Activated T-cell treated with anti-CD3 and anti-CD28 coated beads, Interleukin-2, amount 50 U/mL, for 72 hours (primary cell): ENCODE measurements at places on chromosomes 1 and 21.

DNA sequence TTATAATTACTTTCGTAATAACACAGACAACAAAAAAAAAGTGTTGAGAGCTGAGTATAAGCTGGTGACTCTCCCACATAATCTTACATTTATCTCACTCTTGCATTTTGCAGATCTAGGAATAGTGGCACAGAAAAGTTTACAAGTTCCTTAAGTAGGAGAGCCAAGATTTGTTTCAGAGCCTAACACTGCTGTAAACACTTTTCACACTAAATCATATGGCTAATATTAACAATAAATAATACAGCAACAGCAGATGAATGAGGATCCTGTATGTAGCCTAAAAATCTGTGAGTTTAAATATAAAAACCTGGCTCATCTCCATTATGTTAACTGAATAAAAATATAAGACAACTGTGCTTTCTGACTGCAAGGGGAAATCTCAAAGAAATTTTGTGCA, 846.5 kb upstream of the ADAMTS5 start:
- H3K36me3 ChIP-seq, result no peaks in the 10 kb centered on the region
- no peak overlapping the region for H3K4me3 ChIP-seq
- no peaks in the 10 kb centered on the region for H3K4me1 ChIP-seq
- no peaks in the 10 kb centered on the region for H3K27me3 ChIP-seq
- no peak overlapping the region for H3K27ac ChIP-seq

- H3K36me3 ChIP-seq, result peaks cover 15% of the 10 kb centered on the region
- peaks cover under 1% of the 10 kb centered on the region for H3K27me3 ChIP-seq
- H3K4me1 ChIP-seq, result peaks cover 22% of the 10 kb centered on the region
- H3K27ac ChIP-seq, result peak overlapping the region; percentile 76
- H3K4me3 ChIP-seq, result peak overlapping the region; percentile 93
These were observed 832 bp downstream of the SSR2 start for GRCh38 chr1:156019946-156020292.

DNA sequence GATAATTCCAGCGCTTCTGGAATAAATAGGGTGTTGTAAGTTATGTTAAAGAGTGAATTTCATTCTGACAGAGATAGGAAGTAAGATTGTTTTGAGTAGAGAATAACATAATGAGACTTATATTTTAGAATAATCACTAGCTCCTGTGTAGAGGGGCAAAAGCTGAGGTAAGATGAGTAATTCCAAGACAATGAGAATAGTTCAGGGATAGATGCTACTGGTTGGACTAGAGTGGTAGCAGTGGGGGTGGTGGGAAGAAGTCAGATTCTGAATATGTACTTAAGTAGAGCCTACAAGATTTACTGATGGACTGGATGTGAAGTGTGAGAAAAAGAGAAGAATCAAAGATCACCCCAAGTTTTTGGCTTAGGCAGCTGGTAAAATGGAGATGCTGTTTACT, 23.3 kb upstream of the MOV10 start:
- DNase-seq, result no peak
- no peaks in the 10 kb centered on the region for H3K27me3 ChIP-seq
- H3K4me3 ChIP-seq, result no peak overlapping the region
- H3K36me3 ChIP-seq, result peaks cover 35% of the 10 kb centered on the region

DNA sequence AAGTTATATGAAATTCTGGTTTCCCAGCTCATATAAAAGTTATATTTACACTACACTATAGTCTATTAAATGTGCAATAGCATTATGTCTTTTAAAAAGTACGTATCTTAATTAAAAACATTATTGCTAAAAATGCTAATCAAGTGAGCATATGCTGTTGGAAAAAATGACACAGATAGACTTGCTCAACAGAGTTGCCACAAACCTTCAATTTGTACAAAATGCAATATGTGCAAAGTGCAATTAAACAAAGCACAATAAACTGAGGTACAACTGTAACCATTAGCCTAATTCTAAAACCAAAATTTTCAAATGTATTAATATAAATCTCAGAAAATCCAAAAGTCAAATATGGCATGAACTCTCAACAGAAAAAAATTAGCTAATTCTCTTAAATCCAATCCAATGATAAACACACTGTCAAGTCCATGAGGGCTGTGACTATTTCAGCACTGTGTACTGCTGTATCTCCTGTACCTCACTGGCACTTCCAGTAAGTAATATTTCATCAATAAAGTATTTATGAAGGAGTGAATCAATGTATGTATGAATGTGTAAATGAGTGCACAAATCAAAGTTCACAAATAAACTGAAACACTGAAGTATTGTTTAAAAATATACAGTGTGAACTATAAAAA, 116.3 kb downstream of the AKT3 start:
- H3K27ac ChIP-seq, result no peak overlapping the region
- no peak overlapping the region for H3K4me3 ChIP-seq
- DNase-seq, result no peak
- no peaks in the 10 kb centered on the region for H3K4me1 ChIP-seq
- H3K36me3 ChIP-seq, result peaks cover 3% of the 10 kb centered on the region

GRCh38 chr1:85576642-85577418, 3.7 kb upstream of the CCN1 start:
- peak; percentile 80 for DNase-seq
- peak overlapping the region; percentile 72 for H3K27ac ChIP-seq
- H3K27me3 ChIP-seq, result peaks cover 79% of the 10 kb centered on the region
- peaks cover 22% of the 10 kb centered on the region for H3K4me1 ChIP-seq

GRCh38 chr1:67368046-67368514, 60.4 kb downstream of the IL12RB2 start:
- no peaks in the 10 kb centered on the region for H3K27me3 ChIP-seq
- no peak overlapping the region for H3K27ac ChIP-seq
- no peak overlapping the region for H3K4me3 ChIP-seq
- H3K36me3 ChIP-seq, result peaks cover 66% of the 10 kb centered on the region
- no peak for DNase-seq

DNA sequence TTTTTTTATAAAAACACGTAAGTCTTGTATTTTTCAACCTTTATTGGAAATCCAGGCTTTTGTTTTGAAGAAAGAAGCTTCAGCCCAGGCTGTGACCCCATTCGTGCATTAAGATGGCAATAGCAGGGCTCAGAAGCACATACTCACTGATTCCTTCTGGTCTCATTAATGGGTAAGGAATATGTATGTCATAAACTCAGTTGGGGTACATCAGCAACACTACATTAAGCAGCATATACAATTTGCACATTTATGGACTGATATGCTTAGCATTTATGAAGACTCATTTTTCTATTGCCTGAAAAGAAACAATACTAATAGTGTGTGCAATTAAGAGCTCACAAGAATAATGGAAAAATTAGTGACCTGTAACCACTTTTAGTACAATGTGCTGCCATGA, 945.4 kb upstream of the PRMT6 start:
- DNase-seq, result no peak
- H3K27ac ChIP-seq, result no peak overlapping the region
- H3K36me3 ChIP-seq, result no peaks in the 10 kb centered on the region
- no peaks in the 10 kb centered on the region for H3K4me1 ChIP-seq
- no peaks in the 10 kb centered on the region for H3K27me3 ChIP-seq

GRCh38 chr1:15132965-15133364, 20.6 kb upstream of the TMEM51 start:
- no peaks in the 10 kb centered on the region for H3K4me1 ChIP-seq
- H3K36me3 ChIP-seq, result no peaks in the 10 kb centered on the region

GRCh38 chr1:25468033-25468432, 37.3 kb downstream of the MACO1 start:
- peak overlapping the region; percentile 86 for H3K27ac ChIP-seq
- H3K4me3 ChIP-seq, result peak overlapping the region; percentile 58
- peaks cover 53% of the 10 kb centered on the region for H3K4me1 ChIP-seq
- H3K27me3 ChIP-seq, result no peaks in the 10 kb centered on the region

DNA sequence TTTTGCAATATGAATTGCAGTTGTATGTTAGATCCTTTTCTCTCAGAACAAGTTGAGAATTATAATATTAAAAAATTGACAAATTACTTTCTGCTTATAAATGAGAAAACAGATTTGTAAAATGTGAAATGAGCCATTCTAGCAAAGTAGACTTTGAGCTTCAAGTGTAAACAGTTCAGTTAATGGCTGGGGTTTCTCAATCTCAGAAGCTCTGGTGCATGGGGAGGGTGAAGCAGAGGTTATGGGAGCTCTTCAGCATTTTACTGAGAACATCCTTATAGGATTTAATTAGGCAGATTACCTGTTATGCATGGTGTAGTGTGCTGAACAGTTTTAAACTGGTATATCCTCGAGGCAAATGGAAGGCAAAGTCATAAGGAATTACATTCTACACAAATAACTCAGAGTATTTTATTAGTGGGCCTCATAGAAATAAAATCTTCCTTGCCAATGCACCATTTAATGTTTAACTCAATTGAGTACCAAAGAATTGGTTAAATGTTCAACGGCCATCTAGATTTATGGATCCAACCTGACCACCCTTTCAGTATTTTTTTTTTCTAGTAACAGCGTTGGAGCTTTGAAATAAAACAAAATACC, 1143.6 kb upstream of the ADGRL2 start:
- H3K4me1 ChIP-seq, result no peaks in the 10 kb centered on the region
- no peak for DNase-seq
- H3K4me3 ChIP-seq, result no peak overlapping the region
- H3K27ac ChIP-seq, result no peak overlapping the region
- H3K27me3 ChIP-seq, result no peaks in the 10 kb centered on the region
- H3K36me3 ChIP-seq, result peaks cover 2% of the 10 kb centered on the region

GRCh38 chr1:155305881-155306391, 2.7 kb upstream of the FDPS start:
- no peaks in the 10 kb centered on the region for H3K27me3 ChIP-seq
- DNase-seq, result no peak
- peaks cover 7% of the 10 kb centered on the region for H3K36me3 ChIP-seq
- peaks cover 22% of the 10 kb centered on the region for H3K4me1 ChIP-seq
- H3K4me3 ChIP-seq, result no peak overlapping the region

GRCh38 chr1:92262516-92262915, 36.3 kb downstream of the GLMN start:
- no peaks in the 10 kb centered on the region for H3K27me3 ChIP-seq
- no peak overlapping the region for H3K4me3 ChIP-seq
- no peak overlapping the region for H3K27ac ChIP-seq
- peaks cover 6% of the 10 kb centered on the region for H3K36me3 ChIP-seq

DNA sequence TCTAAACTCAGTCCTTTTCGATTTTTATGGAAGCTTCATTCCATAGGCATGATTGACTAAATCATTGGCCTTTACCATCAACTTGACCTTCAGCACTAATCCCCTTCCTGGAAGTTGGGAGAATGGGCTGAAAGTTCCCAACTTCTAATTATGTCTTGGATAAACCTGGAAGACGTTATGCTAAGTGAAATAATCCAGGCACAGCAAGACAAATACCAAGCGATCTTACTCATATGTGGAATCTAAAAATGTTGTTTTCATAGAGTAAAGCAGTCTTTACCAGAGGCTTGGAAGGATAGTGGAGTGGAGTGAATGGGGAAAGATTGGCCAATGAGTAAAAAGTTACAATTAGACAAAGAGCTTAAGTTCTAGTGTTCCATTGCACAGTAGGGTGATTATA, 1453.2 kb downstream of the PLA2G4A start:
- H3K36me3 ChIP-seq, result no peaks in the 10 kb centered on the region
- no peak overlapping the region for H3K4me3 ChIP-seq
- H3K4me1 ChIP-seq, result no peaks in the 10 kb centered on the region
- H3K27me3 ChIP-seq, result no peaks in the 10 kb centered on the region

GRCh38 chr1:17569200-17570139, 30.0 kb downstream of the ARHGEF10L start:
- no peaks in the 10 kb centered on the region for H3K36me3 ChIP-seq
- peaks cover 5% of the 10 kb centered on the region for H3K27me3 ChIP-seq
- no peak overlapping the region for H3K27ac ChIP-seq

DNA sequence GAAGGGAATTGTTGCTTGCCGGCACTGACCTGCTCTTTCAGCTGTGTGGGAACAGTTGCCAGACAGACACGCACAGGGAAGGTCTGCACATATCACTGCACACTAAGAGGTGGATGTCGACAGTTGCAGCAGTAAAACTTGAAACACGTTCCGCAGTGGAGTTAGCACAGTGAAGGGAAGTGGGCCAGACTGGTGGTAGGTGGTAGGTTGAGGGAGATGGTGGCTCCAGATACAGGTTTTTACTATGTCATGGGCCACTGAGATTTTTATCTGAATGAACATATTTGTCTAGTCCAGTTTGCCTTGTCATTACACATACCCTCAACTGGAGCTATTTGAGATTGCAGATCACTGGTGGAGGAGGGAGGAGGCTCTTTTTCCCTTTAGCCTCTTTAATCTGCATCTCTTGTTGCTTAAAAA, 13.5 kb downstream of the MRPS6 start:
- peaks cover 39% of the 10 kb centered on the region for H3K4me1 ChIP-seq
- H3K36me3 ChIP-seq, result peaks cover 7% of the 10 kb centered on the region
- H3K27ac ChIP-seq, result no peak overlapping the region
- H3K4me3 ChIP-seq, result no peak overlapping the region

- no peak within 1 kb of the TSS for H3K27ac ChIP-seq
- H3K4me3 ChIP-seq, result no peak within 1 kb of the TSS
- no peaks in the 10 kb centered on the region for H3K36me3 ChIP-seq
These were observed at the start of gene SPTA1 for GRCh38 chr1:158686111-158687009. Gene SPTA1 (minus strand): TSS chr1:158686715. CDS start chr1:158686517, 198 bp downstream.

DNA sequence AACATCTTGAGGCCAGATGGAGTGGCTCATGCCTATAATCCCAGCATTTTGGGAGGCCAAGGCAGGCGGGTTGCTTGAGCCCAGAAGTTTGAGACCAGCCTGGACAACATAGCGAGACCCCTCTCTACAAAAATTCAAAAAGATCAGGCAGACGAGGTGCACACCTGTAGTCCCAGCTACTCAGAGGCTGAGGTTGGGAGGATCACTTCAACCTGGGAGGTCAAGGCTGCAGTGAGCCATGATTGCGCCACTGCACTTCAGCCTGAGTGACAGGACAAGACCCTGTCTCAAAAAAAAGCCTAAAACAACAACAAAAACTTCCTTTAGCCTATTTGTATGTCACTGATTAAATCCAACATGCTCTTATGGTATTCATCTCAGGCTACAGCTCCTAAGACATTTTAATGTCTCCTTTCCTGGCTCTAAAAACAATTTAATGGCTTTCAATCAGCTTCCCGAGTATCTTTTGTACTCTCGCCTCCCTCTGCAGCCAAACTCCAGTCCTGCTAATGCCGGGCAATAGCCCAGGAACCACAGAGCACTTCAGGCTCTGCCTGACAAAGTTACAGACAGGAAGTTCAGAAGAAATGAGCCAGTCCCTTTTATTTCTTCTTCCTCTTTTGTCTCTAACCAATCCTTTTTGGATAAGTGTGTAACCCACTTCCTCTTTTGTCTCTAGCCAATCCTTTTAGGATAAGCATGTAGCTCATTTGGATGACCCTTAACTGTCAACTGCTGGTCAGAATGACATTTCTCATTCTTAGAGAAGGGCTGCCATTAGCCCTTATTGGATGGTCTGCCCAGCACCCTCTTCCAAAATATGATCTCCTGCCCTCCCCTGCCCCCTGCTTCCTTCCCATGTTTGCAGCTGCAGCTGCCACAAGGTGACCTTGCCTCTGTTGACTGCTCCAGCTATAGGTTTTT, 6.6 kb upstream of the DOP1B start:
- no peak overlapping the region for H3K4me3 ChIP-seq
- H3K36me3 ChIP-seq, result no peaks in the 10 kb centered on the region
- no peaks in the 10 kb centered on the region for H3K27me3 ChIP-seq
- peaks cover 17% of the 10 kb centered on the region for H3K4me1 ChIP-seq

GRCh38 chr1:2277741-2278488, 49.8 kb downstream of the SKI start:
- H3K27me3 ChIP-seq, result no peaks in the 10 kb centered on the region
- DNase-seq, result no peak
- peaks cover 42% of the 10 kb centered on the region for H3K4me1 ChIP-seq
- H3K36me3 ChIP-seq, result peaks cover 5% of the 10 kb centered on the region

- H3K36me3 ChIP-seq, result no peaks in the 10 kb centered on the region
- H3K4me1 ChIP-seq, result no peaks in the 10 kb centered on the region
- H3K27me3 ChIP-seq, result no peaks in the 10 kb centered on the region
- no peak for DNase-seq
- no peak overlapping the region for H3K27ac ChIP-seq
- no peak overlapping the region for H3K4me3 ChIP-seq
These were observed 48.9 kb upstream of the KIF26B start for GRCh38 chr1:245105815-245106410.

- DNase-seq, result no peak
- no peaks in the 10 kb centered on the region for H3K4me1 ChIP-seq
- no peaks in the 10 kb centered on the region for H3K36me3 ChIP-seq
- H3K27me3 ChIP-seq, result no peaks in the 10 kb centered on the region
These were observed 120.7 kb downstream of the TM2D1 start for GRCh38 chr1:61604261-61604660.
